ENCODE measurements at places on chromosomes 1 and 21. TPM values are rescaled to one million over a fixed set of nuclear protein-coding genes. Genes with fewer than 3 reads are reported as not detected.

SMIM1 gene
- total RNA-seq: 0.79 TPM

KIAA1614 gene
- 0.21 TPM for total RNA-seq

LAD1 gene
- 244 TPM for total RNA-seq

SLC37A1 gene
- total RNA-seq: 18.8 TPM

MNDA gene
- total RNA-seq: not detected

VANGL2 gene
- 16.4 TPM for total RNA-seq

SSBP3 gene
- total RNA-seq: 4.7 TPM

TEDDM1 gene
- total RNA-seq: not detected

SWT1 gene
- total RNA-seq: 1.7 TPM

DPT gene
- total RNA-seq: not detected

OR2T2 gene
- total RNA-seq: not detected

TMPRSS3 gene
- total RNA-seq: not detected

SLC1A7 gene
- not detected for total RNA-seq

OR2G6 gene
- not detected for total RNA-seq

LRRC38 gene
- total RNA-seq: not detected

FRRS1 gene
- 17.6 TPM for total RNA-seq

KIF21B gene
- total RNA-seq: 0.56 TPM

CLEC20A gene
- total RNA-seq: 0.28 TPM

AGL gene
- total RNA-seq: 7.0 TPM

DONSON gene
- 19.3 TPM for total RNA-seq

OVAAL gene
- total RNA-seq: not detected

TP73 gene
- total RNA-seq: 9.5 TPM

HMGN2 gene
- 450 TPM for total RNA-seq

LMNA gene
- total RNA-seq: 995 TPM

RGS7 gene
- not detected for total RNA-seq

VWA1 gene
- total RNA-seq: 96.3 TPM

BMP8B gene
- total RNA-seq: under 0.01 TPM

PSRC1 gene
- 27.4 TPM for total RNA-seq

TMEM240 gene
- total RNA-seq: 0.23 TPM

PGLYRP3 gene
- 6.0 TPM for total RNA-seq

TSPAN1 gene
- 37.5 TPM for total RNA-seq

SPOCD1 gene
- 4.4 TPM for total RNA-seq

VWA5B1 gene
- not detected for total RNA-seq

IL20 gene
- total RNA-seq: not detected

ZNF648 gene
- total RNA-seq: not detected

BEST4 gene
- total RNA-seq: 0.05 TPM

MEX3A gene
- total RNA-seq: 3.3 TPM

AGT gene
- total RNA-seq: not detected

IGSF8 gene
- total RNA-seq: 28.6 TPM
